ENCODE measurements at places on chromosomes 16 and 17.

DNA sequence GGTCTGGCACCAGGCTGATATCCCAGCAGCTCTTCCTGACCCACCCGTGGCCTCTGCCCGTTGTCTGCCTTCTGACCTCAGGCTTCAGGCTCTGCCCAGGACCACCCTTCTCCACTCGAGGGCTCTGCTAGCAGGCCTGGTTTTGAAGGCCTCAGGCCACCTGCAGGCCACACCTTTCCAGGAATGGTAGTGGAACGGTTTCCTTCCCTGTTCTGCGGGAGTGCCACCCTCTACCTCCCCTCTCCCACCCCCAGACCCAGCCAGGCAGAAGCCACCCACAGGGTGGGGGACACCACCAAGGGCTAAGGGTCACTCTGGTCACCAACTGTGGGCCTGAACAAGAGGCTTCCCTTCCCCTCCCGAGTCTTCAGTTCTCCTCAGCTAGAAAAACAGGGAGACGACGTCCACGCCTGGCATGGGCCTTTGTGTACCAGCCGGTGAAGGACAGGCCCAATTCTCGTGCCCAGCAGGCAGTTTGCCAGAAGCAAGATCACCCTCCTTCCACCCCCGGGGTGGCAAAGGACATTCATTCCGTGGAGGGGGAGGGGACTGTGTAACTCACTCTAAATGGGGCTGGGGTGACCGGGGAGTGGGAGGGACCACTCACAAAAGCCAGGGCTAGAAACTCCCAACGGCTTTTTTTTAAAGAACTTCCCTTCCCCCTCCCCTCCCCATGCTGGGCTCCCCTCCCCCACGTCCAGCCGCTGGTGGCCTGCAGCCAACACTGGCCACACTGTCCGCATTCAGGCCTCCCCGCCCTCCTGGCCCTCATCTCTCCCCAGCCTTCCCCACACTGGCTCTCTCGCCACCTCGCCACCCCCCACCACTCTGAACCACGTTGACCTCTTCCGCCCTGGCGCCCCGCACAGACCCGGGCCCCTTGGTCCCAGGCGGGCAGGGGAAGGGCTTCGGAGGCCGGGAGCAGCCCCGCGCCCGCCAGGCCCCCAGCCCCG, 7.7 kb downstream of the CBX4 start:
- no peak for DNase-seq

DNA sequence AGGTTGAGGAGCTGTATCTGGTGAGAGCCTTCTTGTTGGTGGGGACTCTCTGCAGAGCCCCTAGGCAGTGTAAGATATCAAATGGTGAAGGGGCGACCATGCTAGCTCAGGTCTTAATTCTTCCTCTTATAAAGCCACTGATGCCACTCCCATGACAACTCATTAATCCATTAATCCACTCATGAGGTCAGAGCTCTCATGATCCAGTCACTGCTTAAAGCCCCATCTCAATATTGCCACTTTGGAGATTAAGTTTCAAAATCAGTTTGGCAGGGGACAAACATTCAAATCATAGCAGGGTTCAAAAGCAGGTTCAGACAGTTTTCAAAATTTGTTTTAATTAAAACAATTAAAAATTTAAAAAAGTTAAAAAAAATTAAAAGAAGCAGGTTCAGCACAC, 13.1 kb upstream of the SPECC1 start:
- no peak for DNase-seq

DNA sequence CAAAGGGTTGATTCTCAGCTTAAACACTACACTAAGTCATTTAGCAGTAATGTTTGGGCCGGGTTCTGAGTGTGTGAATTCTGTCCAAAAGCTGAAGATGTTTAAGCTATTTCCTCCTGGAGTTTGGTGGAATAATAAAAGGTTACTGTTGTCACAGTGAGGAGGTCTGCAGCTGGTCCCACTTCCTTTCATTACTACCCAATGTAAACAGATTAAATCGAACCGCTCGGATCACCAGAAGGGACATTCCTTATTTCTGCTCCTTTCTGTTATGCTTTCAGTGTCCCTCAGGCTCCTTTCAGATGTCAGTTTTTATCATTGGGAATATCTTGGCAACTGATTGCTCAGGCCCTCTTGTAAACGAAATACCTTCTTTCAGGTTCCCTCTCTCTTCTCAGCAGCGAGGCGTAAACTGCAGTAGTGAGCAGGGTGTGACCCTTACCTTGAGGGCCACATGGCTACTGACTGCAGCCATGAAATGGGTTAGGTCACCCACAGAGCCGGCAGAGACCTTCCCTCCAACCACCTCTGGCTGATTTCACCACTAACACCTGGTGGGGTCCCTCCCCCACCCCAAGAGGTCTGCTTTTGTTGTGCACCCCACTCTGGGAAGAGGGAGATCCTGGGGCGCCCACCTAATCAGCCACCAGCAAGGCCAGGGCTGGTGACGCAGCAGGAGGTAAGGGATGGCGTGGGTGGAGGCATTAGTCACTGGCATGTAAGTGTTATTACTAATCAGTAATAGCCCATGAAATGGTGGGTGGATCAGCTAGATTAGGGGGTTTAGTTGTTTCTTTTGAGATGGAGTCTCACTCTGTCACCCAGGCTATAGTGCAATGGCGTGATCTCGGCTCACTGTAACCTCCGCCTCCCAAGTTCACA, 117.6 kb downstream of the VPS53 start:
- no peak for DNase-seq

DNA sequence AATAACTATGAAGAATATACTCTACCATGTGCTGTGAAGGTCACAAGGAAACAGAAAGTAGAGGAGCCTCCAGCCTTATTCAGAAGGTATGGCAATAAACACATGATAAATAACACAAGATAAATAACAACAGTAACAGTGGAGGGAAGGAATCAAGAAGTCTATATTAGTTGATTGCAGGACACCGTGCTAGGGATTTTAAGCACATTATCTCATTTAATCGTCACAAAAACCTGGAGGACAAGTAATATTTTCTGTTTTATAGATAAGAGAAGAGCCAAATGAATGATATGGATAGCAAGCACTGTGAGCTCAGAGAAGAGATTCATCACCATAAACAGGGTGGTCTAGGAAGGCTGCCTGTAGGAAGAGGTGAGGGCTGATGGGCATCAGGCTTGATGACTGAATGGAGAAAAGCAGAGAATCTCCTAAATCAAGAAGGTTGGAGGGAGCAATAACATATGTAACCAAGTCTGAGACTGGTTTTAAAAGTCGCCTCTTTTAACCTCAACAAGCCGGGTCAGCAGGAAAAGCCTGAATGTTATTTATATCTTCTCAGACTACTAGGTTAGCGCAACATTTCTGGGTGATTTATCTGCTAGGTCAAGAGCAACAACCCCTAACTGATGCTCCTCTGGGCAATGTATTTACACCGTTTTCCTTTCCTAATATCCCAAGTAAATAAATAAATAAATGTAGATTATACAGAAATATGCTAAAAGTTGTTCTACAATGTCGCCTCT, 8.3 kb downstream of the TOM1L2 start:
- DNase-seq = no peak

- DNase-seq = peak; percentile 36
Measured at GRCh38 chr16:67170168-67170948, at the start of gene NOL3. NOL3 (plus strand) TSS chr16:67170538.
